Daoy (cell line): ENCODE measurements at places on chromosomes 16 and 17. TPM values are rescaled to one million over a fixed set of nuclear protein-coding genes. Genes with fewer than 3 reads are reported as not detected.

Gene RMI2
- total RNA-seq = 30.2 and 30.8 TPM in 2 replicates

Gene ZMYND15
- total RNA-seq = 1.1 TPM in 1 of 2 replicates, not detected in the other

Gene ERCC4
- total RNA-seq = 8.2 and 20.6 TPM in 2 replicates

Gene KCNJ16
- total RNA-seq = not detected in 2 replicates

Gene NKD1
- total RNA-seq = 0.11 and 0.42 TPM in 2 replicates

Gene WNT3
- 2.4 and 3.4 TPM in 2 replicates for total RNA-seq

Gene BAHCC1
- 6.8 and 11.0 TPM in 2 replicates for total RNA-seq

Gene SDF2
- 67.6 and 68.2 TPM in 2 replicates for total RNA-seq

Gene MYLK3
- 0.03 and 0.11 TPM in 2 replicates for total RNA-seq

Gene TMEM220
- 0.17 TPM in 1 of 2 replicates, not detected in the other for total RNA-seq

Gene CCDC78
- total RNA-seq = 0.23 and 0.24 TPM in 2 replicates

Gene CCL14
- total RNA-seq = not detected in 2 replicates

Gene USH1G
- total RNA-seq = not detected in 2 replicates

Gene GSG1L
- not detected in 2 replicates for total RNA-seq

Gene SRL
- not detected in 2 replicates for total RNA-seq

Gene HOXB9
- 4.7 and 10.6 TPM in 2 replicates for total RNA-seq

Gene SRRM2
- total RNA-seq = 18.3 and 32.6 TPM in 2 replicates

Gene TBC1D3C
- total RNA-seq = 0.69 and 1.1 TPM in 2 replicates

Gene HOXB7
- total RNA-seq = 10.6 and 13.2 TPM in 2 replicates

Gene SLC38A8
- total RNA-seq = not detected in 2 replicates

Gene CKLF
- 156 and 168 TPM in 2 replicates for total RNA-seq

Gene SPN
- 0.40 and 0.89 TPM in 2 replicates for total RNA-seq
